ENCODE measurements at places on chromosomes 6 and 20.

DNA sequence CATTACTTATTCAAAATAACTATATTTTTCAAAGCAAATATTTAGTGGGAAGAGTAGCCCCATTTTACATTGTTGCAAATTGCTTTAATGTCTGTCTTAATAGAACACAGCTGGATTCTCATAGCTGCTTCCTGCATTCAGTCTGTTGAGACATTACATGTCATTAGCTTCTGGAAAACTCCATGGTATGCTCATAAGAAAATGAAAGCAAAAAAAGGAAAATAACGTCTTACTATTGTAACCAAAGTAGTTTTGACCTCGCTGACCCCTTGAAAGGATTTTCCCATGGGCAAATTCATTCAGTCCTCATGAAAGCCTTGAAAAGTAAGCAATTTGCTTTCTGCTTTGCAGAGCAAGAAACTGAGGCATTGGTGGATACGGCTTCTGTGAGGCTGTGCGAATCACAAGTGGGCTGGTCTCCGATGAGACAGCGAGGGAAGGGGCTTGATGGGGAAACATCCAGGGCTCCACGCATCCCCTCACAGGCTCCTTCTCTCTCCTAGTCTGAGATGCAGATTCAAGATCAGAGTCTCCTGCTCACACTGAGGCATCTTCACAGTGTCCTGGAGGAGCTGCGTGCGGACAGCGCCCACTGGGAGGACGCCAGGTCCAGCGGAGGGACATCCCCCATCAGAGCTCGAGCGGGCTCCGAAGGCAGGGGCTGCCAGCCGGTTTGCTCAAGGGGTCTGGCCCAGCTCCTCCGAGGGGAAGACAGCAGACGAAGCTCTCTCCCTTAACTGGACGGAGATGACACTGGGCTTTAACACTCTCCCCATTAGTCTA lies 3.3 kb downstream of the C20orf202 start:
- DNase-seq = no peak

DNA sequence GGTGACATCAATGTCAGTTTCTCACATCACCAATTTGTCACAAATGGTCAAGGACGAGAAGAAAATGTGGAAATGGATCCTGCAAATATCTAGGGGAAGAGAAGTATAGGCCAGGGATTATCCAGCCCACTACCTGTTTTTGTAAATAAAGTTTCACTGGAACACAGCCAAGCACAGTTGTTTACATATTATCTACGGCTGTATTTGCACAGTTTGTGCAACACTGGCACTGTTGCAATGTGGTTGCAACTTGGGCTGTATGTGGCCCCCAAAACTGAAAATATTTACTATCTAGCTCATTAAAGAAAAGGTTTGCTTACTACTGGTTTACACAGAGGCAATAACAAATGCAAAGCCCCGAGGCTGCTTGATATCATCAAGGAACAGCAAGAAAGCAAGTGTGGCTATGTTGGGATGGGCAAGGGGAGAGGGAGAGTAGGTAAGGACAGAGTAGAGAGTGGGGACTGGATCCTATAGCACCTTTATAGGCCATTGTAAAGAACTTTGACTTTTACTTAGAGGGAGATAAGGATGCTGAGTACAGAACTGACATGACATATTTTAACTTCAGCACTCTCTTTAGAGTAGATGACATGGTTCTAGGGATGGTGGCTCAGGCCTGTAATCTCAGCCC lies 11.8 kb upstream of the STXBP5 start:
- no peak for DNase-seq

- DNase-seq = no peak
Observed at GRCh38 chr6:33641602-33642001, 20.5 kb downstream of the ITPR3 start.

GRCh38 chr20:1929460-1929859 lies 34.3 kb downstream of the SIRPA start:
- no peak for DNase-seq

DNA sequence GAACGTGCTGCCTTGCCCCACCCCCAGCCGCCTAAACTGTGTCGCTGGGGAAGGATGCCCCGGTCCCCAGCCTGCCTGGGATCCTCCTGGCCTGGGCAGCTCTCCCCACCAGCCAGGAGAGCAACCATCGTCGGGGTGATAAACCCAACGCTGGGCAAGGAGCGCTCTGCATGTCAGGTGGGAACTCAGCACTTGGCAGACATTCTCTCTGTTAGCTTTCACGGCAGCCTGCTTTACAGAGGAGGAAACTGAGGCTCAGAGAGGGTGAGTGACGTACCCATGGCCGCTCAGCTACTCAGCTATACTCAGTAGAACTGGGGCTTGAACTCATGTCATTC lies 37.9 kb downstream of the RBM38 start:
- DNase-seq = no peak

DNA sequence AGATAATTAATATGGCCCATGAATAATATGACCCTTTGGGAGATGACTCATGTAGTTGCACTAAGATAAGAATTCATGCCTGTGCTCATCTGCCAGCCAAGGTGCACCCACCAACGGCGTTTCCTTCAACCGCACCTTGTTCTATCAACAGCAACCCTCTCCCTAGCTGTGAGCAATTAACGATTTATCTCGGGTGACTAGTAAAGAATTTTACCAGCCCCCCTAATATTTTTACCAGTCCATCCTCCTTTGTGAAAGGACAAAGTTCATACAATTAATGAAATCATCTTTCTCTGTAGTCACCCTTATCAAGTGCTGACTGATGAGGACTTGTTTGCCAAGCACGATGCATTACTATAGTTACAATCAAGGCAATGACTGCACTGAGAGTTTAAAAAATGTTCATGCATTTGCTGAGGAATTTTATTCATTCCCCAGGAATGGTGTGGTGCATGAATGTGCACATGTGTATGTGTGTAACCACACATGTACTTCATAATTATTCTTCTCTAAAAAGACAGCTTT lies 118.7 kb downstream of the SMOC2 start:
- no peak for DNase-seq

DNA sequence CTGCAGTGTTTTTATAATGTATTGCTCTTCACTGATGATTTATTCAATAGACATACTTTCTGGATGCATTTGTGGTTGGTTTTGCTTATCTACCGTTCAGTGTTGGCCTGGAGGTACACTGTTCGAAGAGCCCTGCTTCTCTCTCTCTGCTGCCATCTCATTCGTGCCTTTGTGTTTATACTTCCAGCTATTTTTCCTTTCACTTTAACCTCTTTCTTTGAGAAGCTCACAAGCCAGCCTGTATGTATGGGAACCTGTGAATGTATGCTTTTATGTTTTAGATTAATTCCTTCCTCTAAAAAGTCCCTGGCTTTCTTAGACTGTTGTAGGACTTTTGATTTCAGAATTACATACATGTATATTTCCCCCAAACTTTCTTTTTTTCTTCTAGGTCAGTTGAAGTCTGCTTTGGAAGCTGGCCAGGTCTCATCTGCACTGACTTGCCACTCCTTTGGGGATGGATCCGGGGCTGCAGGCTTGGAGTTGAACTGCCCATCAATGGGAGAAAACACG lies 83.0 kb downstream of the SCAND1 start:
- DNase-seq = no peak

- DNase-seq = no peak
Observed at GRCh38 chr6:5395719-5396118, 134.4 kb downstream of the FARS2 start.

- no peak for DNase-seq
Observed at GRCh38 chr6:89862698-89863097, 31.6 kb upstream of the GJA10 start.

DNA sequence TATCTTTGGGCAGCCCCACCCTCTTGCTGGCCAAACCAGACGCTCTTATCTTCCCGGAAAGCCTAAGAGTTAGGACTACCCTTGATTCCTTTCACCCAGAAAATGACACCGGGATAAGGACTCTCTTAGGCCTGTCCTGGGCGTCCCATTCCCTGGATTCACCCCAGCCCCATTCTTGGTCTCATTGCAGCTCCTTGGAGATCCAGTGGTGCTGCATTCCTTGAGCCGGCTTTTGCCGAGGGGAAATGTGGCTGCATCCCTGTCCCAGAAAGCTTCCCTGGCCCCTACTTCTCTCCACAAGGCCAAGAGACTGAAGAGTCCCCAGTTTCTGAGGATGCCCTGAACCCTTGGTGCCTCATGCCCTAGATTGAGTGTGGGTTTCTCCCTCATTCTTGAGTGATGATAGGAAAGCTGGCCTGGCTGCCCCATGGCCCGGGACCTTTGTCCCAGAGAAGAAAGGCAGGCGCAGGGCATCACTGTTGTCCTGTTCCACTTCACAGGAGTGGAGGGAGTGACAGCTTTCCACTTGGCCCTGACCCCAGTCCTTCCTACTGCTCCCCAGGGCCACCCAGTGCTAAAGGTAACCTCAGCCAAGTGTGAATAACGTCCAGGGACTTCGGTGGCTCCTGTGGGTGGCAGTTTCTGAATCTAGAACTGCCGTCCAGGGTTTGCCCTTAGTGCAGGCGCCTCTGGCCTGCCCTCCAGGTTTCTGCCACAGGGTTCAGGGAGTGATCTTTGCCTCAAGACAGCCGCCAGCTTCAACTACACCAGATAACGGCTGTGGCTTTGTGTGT lies 42.7 kb upstream of the MYL9 start:
- DNase-seq = no peak

GRCh38 chr6:150915880-150916265 lies 50.4 kb downstream of the MTHFD1L start:
- DNase-seq = no peak

GRCh38 chr6:124158024-124158423 lies 354.4 kb downstream of the NKAIN2 start:
- DNase-seq = no peak

DNA sequence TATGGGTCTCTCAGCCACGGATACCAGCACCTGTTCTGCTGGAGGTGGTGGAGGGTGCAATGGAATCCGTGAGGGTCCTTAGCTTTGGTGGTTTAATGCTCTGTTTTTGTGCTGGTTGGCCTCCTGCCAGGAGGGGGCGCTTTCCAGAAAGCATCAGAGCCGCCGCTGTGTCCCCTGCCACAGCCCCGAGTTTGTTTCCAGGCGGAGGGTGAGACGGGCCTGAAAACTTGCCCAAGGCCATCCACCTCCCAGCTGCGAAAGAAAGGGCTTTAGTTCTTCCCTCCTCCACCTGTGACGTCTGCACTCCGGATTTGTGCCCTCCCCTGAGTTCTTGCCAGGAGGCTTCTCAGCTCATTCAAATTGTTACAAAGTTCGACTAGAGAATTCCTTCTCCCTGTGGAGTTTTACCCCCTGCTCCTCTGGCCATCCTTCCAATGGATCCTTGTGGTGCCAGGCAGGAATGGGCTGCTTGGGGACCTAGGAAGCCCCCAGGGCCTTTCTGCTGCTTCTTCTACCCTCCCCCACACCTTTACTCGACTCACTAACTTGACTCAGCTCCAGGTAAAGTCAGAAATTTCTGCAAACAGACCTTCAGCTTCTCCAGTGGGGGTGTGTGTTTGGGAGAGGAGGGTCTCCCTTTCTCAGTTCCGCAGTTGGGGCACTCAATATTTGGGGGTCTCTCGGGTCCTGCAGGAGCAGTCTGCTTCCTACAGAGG lies 873.7 kb downstream of the KIF16B start:
- DNase-seq = no peak

DNA sequence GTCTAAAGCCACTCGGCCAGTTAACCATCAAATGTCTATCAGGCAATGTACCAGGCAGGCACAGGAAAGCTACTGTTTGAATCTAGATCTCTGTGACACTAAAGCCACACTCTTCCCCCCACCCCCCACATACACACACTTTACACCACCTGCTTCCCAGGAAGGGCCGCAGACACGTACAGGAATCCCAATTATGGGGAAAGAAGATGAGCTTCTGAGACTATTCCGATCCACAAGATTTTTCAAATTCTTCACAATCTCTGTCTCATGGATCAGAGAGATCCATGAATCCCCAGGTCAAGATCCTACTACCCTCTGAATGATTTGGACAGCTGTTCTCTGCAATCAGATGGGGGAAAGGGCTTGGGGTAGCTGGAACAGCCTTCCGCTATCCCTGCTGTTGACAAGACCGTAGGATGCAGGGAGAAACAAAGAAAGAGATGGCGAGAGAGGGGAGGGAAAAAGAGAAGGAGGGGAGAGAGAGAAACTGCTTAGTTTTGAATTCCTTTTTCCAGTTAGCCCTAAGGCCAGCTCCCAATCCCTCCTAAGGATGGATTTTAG lies 25.4 kb upstream of the RIMS4 start:
- no peak for DNase-seq

DNA sequence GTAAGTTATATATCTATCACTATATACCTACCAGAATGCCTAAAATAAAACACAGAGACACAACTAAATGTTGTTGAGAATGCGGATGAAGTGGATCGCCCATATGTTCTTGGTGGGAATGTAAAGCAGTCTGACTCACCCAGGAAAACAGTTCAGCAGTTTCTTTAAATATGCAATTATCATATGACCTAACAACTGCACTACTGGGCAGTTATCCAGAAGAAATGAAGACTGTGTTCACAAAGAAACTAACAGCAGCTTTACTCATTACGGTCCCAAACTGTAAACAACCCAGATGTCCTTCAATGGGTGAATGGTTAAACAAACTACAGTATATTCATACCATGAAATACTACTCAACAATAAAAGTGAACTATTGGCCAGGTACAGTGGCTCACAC lies 14.3 kb upstream of the ZC3H12D start:
- no peak for DNase-seq

- no peak for DNase-seq
Observed at GRCh38 chr20:50450881-50451752, 59.1 kb upstream of the PTPN1 start.

DNA sequence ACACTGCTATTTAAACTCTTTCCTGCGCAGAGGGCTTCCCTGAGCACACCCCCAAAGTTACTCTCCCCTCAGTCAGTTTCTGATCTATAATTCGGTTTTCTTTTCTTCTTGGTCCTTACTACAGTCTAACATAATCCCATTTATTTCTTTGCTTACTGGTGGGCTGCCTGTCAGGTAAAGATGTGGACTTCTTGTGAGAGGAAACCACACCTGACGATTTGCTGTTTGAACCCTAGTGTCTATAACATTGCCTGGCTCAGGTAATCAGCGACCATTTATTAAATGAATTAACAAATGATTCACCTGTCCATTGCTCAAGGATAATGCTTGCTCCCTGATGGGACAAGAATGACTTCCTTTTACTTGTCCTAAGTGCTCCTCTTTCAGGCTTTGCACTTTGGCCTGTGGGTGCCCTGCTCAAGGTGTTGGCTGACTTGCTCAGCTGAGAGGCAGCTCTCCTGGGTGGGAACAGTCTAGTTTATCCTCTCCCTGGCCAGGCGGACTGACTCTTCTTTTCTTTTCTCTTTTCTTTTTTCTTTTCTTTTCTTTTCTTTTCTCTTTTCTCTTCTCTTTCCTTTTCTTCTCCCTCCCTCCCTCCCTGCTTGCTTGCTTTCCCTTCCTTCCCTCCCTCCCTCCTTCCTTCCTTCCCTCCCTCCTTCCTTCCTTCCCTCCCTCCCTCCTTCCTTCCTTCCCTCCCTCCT lies 233.1 kb downstream of the BCAS1 start:
- no peak for DNase-seq

- DNase-seq = no peak
Observed at GRCh38 chr20:21052241-21052640, 53.9 kb downstream of the LINC00237 start.

DNA sequence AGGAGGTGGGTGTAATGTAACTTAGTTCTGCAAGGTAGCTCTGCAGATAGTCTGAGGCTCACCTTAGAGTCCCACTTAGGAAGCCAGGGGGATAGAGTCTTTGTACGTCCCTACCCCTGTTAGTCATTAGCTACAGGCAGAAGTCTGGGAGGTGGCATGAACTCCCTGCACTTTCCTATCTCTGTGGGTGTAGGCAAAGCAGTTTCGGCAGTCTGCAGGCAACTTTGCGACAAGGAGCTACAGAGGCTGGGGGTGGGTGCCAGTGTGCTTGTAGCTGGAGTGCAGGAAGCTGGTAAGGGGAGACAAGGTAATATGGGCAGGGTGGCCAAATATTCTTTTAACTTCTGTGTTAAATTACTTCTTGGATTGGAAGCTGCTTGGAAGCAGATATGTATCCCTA lies 45.7 kb downstream of the NKAIN2 start:
- no peak for DNase-seq

GRCh38 chr6:142408409-142408808 lies 106.6 kb downstream of the ADGRG6 start:
- no peak for DNase-seq
